ENCODE measurements at places on chromosomes 7 and 10.
A peak's percentile ranks its signal among the peaks of the same experiment; 100 is the strongest.

GRCh38 chr7:108497082-108497725 is 28.7 kb downstream of the PNPLA8 start:
- peak; percentile 71 for DNase-seq

DNA sequence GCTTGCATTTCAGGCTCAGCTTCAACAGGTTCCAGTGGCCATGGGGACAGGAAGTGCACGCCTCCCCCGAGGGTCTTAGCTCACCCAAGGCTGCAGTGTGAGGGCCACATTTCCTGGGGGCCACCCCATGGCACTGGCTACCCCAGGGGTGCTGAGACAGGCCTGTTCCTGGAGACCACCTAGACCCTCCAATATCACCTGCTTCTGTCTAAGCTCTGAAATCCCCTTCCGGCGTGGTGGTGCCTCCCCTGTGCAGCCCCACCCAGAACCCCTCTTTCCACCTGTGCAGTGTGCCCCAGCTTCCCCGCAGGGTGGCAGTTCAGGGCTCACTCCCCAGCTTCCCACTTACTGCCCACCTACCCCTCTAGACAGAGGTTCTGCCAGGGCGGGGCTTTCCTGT is 83.1 kb downstream of the ADARB2 start:
- no peak for DNase-seq

DNA sequence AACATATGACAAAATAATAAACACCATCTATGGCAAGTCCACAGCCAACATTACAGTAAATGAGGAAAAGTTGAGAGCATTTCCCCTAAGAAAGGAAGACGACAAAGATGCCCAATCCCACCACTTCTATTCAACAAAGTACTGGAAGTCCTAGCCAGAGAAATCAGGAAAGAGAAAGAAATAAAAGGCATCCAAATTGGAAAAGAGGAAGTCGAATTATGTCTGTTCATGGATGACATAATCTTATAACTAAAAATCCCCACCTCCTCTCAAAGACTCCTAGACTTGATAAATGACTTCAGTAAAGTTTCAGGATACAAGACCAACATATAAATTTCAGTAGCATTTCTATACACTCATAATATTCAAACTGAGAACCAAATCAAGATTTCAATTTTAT is 288.5 kb upstream of the POT1 start:
- no peak for DNase-seq

- DNase-seq: no peak
Observed at GRCh38 chr10:85613391-85613790, 753.2 kb downstream of the GRID1 start.

DNA sequence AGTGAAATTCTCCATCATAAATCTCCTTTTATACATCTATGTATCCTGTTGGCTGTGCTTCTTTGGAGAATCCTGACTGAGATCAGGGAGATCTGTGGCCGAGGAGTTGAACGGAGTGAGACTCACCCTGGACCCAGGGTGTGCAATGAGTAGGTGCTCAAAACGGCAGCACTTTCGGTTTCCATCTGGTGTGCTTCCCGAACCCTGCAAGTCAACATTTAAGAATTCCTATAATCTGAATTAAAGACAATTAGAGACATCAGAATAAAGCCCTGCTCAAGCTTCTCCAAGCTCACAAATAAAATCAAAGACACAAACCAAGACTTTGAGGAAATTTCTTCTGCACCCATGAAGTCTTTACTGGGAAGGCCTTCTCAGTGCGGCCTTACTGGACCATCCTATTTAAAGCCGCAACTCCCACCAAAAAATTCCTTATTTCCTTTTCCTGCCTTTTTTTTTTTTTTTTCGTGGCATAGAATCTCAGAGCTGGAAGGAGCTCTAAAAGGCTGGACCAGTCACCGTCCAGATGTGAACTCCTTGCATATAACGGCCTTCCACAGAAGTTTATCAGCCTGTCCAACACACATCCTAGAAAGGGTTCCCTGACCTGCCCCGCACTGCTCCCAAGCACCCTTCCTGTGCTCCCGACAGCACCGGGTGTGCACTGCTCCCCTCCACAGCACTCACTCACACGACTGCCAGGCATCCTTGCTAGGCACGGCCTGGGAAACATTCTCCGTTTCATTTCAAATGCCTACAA is 29.7 kb downstream of the GNA12 start:
- DNase-seq: no peak

DNA sequence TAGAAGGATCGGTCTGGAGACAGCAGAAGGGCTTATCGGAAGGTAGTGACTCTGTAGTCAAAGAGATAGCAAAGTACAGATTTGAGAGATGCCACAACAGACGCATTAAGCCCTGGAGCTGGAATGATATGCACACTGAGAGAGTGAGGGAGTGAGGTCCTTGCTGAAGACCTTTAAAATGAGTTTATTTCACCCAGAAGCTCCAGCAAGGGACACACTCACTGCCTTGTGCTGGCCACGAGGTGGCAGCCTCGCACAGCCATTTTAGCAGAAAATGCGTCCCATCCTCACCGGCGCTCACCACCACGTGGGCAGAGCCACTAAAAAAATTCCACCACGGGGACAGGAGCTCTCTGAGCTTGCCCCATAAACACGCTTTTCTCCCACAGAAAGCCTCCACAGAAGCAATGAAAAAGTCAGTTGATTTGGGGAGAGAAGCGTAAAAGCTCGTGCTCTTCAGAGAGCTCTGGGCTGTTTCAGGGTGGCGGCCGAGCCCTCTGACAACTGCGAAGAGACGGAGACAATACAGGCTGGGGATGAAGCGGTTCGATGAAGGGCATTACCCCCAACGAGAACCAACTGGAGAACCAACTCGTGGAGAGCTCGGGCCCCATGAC is 163.0 kb upstream of the KLF14 start:
- DNase-seq: peak; percentile 89

DNA sequence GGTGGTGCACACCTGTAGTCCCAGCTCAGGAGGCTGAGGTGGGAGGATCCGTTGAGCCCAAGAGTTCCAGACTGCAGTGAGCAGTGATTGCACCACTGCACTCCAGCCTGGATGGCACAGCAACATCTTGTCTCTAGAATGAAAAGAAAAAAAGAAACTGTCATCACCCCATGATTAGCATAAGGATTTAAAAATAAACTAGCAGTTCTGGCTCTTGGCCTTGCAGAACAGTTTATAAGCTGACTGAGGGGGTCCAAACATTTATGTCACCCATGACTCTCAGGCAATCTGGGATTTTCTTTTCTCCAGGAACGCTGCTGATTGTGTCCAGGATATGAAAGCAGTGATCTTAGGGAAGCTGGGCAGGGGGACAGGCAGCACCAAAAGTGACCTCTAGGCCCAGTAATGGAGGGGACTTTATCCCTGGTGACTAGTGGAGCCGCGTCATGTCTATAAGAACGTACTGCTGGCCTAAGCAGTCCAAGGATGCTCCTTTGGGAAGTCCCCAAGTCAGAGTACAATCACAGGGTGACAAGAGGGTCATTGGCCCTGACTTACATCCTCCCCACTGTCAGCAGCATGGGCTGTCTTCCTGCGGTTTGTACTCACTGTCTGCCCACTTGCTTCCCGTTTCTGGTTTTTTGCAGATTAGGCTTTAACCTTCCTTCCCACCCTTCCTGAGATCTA is 177.4 kb downstream of the ARHGAP12 start:
- DNase-seq: no peak

DNA sequence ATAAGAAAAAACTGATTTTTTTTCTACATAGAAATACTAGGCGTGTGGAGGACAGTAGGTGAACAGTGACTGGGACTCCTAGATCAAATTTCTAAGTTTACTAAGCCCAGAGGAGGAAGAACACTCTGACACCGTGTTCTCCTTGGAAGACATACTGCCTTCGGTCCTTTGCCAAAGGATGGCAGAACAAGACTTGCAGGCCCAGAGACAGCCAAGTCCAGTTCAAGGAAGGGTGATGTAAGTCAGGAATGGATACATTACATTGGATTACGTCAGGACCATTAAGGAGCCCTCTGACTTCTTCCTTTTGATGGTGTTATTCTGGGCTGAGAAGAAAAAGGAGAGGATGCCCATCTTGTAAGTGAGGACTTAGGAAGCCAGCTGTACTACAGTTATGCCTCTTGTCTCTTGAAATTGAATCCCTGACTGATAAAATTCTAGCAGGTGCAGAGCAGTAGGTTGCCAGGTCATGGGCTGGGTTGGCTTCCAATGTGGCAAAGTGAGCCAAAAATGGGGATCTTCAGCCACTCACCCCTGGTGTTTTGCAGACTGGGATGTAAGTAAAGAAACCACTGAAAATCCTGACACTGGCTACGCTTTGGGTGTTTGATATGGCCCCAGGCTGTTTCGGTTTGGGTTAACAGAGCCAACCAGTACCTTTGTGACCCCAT is 45.1 kb downstream of the RELN start:
- no peak for DNase-seq

- no peak for DNase-seq
Observed at GRCh38 chr7:21704359-21704758, 161.5 kb downstream of the DNAH11 start.

- no peak for DNase-seq
Observed at GRCh38 chr10:36761121-36761520, 364.3 kb upstream of the ANKRD30A start.

- DNase-seq: peak; percentile 19
Observed at GRCh38 chr7:12436896-12437535, 33.4 kb upstream of the VWDE start.

DNA sequence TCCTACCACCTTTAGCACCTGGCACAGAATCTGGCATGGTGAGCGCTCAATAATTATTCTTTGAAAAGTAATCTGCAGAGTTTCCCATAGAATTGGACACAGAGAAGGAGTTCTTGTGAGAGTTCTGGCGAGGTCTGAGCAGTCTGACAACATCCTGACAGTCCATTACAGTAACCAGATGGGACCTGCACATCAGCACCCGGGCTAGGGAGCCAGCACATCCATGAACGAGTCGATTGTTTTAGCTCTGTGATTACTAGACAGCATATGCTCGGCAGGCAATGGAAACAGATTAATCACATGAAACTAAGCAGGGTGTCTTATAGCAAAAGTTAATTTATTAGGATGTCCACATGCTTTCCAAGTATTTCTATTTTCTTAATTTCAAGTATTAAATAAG is 96.7 kb downstream of the SEMA3D start:
- no peak for DNase-seq

- peak; percentile 50 for DNase-seq
Observed at GRCh38 chr10:38038107-38038931, 27.8 kb downstream of the ZNF33A start.

DNA sequence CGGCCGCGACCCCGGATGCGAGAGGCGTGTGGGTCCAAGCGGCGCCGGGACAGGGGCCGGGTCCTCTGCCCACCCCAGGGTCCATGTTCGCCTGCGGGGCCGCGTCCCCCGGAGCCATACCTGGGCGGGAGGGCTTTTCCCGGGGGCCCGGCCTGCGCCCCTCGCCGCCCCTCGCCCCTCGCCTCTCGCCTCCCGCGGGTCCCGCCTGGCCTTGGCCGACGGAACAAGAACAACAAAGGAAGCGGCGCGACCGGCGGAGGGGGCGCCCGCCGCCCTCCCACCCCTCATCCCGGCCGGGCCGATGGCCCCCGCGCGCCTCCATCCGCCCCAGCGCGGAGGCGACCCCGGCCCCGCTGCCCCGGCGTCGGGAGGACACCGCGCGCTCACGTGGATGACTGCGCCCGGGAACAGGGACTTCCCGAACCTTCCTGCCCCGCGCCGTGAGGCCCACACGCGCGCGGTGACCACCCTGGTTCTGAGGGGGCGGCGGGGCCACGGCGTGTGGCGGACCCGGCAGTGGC is 348.2 kb downstream of the DNAJB6 start:
- DNase-seq: no peak

DNA sequence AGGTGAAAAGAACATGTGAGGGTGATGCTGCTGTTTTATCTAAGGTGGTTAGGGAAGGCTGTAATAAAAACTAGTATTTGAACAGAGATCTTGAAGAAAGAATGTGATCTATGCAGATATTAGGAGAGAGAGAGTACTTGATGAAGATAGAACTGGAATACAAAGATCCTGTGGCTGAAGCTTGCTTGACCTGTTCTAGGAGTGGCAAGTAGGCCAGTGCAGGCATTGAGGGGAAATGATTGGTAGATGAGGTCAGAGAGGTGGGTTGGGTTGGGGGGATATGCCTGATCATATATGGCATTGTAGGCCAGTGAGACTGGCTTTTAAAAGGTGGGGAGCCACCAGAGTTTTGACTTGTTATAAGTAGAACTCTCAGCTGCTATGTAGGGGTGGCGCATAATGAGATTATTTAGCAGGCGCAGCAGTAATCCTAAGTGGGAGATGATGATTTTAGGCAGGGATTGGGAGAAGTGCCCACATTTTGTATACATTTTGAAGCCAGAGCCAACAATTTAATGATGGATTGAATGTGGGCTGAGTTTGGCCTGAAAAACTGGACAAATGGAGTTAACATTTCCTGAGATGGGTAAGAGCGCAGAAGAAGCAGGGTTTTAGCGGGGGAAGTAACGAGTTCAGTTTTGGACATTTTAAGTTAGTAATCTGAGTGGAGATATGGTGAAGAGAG is 8.2 kb downstream of the CCSER2 start:
- DNase-seq: no peak

- DNase-seq: no peak
Observed at GRCh38 chr10:33066558-33067236, 108.7 kb upstream of the ITGB1 start.

GRCh38 chr10:7475046-7475911 is 64.4 kb upstream of the SFMBT2 start:
- no peak for DNase-seq

GRCh38 chr7:49892481-49892880 is 119.0 kb downstream of the VWC2 start:
- no peak for DNase-seq

- DNase-seq: peak; percentile 35
Observed at GRCh38 chr7:157397731-157398691, 61.2 kb downstream of the DNAJB6 start.

- peak; percentile 23 for DNase-seq
Observed at GRCh38 chr10:34814913-34815184, 247 bp downstream of the PARD3 start.

- DNase-seq: peak; percentile 17
Observed at GRCh38 chr7:112500619-112501018, 19.8 kb downstream of the LSMEM1 start.

GRCh38 chr10:6187278-6187677 is 15.5 kb upstream of the PFKFB3 start:
- DNase-seq: no peak

GRCh38 chr10:132368881-132369635 is 27.9 kb upstream of the PWWP2B start:
- DNase-seq: no peak

DNA sequence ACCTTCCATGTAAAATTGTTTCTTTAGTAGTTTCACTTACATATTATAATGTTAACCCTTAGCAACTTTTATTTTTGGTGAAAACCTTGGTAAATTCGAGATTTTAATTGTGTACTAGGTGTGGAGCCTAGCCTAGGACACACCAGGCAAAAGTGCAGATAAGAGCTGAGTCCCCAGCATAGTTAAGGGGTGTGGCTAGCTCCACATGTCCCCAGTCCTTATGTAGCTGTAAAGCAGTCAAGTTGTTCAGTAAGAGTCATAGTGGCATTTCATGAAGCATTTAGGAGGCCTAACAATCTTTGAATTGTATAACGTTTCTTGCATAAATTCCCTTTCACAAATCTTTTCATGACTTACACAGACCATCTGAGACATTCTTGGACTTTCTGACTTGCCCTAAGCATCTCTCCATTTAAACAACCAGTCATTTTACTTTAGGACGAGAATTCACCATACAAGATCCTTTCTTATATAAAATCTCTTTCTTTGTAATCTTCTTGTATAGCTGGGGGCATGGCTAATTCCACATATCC is 53.8 kb upstream of the INHBA start:
- DNase-seq: no peak

- DNase-seq: no peak
Observed at GRCh38 chr10:18252086-18252485, 111.9 kb downstream of the CACNB2 start.

All from ACHN (cell line).